ENCODE measurements at places on chromosomes 3 and 15.
A peak's percentile ranks its signal among the peaks of the same experiment; 100 is the strongest.

GRCh38 chr15:77702211-77702957, 69.7 kb upstream of the LINGO1 start:
- DNase-seq: no peak

- DNase-seq: no peak
Observed at GRCh38 chr15:44328135-44328534, 39.6 kb downstream of the GOLM2 start.

DNA sequence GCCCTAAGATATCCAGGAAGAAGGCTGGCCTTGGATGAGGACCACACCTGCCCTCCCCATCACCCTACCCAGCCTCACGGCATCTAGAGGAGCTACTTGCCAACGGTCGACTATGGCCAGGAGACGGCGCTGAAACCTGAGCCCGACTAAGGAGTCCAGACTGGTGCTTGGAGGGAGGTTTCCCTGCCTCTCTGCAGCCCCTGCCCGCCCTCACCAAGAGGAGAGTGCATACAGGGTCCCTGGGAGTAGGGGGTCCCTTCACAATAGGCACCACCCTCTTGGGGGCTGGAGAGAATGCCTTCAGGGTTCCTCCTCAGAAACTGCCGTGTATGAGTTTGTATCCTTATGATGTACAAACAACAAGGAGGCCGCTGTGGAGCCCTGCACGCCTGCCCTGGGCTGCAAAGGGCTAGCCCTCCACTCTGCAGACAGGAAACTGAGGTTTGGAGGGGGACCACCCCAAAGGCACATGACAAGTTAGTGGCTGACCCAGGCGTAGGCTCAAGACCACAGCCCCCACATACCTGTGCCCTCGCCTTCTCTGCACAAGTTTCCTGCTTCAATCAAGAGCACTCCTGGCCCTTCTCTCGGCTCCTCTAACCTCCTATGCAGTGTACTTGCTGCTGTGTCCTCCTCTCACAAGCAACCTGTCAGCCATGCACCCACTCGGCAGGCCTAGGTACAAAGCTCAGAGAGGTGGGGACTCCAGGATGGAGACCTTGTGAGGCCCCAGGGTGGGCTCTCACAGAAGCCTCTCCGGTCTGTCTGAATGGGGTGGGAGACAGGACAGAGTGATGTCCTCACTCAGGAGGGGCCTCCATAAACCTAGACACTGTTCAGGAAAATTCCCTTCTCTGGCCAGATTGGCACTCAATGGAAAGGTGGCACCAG, 7.4 kb downstream of the KLF15 start:
- DNase-seq: no peak

GRCh38 chr3:76063019-76063418, 277.7 kb upstream of the ZNF717 start:
- no peak for DNase-seq

DNA sequence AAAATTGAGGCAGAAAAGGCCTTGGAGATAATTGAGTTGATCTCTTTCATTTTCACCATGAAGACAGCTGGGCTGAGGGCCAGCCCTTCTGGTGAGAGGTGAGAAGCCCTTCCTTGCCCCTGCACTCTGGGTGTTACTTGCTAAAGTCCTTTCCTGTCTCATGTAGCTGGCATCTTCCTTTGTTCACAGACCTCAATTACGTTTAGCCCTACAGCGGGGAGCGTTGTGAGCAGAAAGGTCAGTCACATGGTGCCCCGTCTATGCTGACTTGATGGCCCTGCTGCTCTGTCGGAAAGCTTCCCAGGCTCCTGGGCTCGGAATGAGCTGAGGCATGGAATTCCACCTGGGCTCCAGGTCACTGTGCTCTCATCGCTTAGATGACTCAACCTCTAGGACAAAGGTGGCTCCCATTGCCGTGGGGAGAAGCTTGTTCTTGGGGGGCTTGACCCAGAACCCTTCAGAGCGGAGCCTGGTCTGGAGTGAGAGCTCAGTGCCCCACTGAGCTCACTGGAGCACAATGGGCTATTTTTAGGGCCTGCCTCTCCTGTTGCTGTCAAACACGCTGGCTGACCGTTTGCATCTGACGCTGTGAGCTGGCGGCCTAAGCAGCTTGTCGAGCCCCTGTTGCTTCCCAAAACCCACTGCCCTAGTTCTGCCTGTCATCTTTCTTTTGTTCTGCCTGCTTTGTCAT, 47.0 kb downstream of the RPLP1 start:
- DNase-seq: no peak

GRCh38 chr3:161671141-161671540, 174.5 kb downstream of the OTOL1 start:
- no peak for DNase-seq

- no peak for DNase-seq
Observed at GRCh38 chr15:91665212-91665611, 188.3 kb upstream of the SLCO3A1 start.

GRCh38 chr3:193831495-193832455, 238.8 kb downstream of the OPA1 start:
- DNase-seq: no peak

GRCh38 chr3:12409684-12410596, 74.3 kb upstream of the TSEN2 start:
- no peak for DNase-seq

GRCh38 chr15:54840621-54841398, 355.9 kb downstream of the RSL24D1 start:
- no peak for DNase-seq

GRCh38 chr3:49362561-49362960, 4.4 kb upstream of the GPX1 start:
- no peak for DNase-seq

GRCh38 chr3:52532517-52532837, 1.2 kb downstream of the NT5DC2 start:
- DNase-seq: no peak

DNA sequence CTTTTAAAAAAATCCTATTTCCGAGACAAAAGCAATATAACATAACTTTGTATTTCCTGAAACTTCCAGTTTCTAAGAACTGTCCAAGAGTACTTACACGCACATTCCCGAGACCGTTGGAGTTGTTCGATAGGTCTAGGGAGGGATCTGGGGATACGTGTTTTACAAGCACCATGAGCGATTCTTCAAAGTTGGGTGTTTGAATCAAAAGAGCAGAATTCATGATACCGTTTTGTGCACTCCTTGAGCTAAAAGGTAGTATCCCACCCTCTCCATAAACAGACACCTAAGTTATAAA, 700 bp upstream of the EDEM1 start:
- no peak for DNase-seq

DNA sequence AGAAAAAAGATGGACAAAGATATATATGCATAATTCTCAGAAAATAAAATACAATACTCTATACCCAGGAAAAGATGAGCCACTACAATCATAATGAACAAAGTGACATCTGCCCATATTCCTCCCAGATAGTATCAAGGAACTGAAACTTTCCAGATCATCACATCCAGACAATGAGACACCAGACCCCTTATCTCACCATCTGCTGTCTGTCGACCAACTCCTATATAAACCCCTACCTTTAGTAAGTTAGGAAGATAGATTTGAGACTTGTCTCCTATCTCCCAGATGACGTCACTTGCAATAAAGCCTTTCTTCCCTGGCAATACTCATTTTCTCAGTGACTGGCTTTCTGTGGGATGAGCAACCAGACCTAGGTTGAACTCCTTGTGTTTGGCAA, 1071.6 kb downstream of the PLOD2 start:
- no peak for DNase-seq

- DNase-seq: no peak
Observed at GRCh38 chr15:63677778-63678177, 80.6 kb downstream of the FBXL22 start.

GRCh38 chr3:193771653-193772421, 178.8 kb downstream of the OPA1 start:
- no peak for DNase-seq

DNA sequence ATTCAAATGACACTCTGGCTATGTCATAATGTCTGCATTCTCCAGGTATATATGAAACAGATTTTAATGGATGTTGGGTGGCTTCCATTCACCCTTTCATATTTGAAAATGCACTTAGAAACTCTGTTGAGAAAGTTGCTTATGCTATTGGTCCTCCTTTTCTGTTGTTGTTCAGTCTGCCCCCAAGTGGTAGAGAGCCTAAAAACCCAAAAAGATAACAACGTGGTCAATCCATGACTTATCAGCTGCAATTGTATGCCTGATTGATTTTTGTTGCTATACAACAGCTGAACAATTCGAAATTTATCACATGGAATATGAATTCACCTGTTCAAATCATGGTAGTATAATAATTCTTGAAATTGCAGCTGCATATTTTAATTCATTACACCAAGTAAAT, 279.8 kb downstream of the ROBO2 start:
- DNase-seq: no peak

GRCh38 chr3:134607054-134608022, 43.5 kb downstream of the KY start:
- DNase-seq: no peak

- DNase-seq: no peak
Observed at GRCh38 chr15:25394898-25395297, 43.9 kb downstream of the UBE3A start.

- no peak for DNase-seq
Observed at GRCh38 chr15:100902436-100903167, 16.6 kb upstream of the LRRK1 start.

GRCh38 chr15:97708252-97708651, 252.3 kb upstream of the ARRDC4 start:
- no peak for DNase-seq

DNA sequence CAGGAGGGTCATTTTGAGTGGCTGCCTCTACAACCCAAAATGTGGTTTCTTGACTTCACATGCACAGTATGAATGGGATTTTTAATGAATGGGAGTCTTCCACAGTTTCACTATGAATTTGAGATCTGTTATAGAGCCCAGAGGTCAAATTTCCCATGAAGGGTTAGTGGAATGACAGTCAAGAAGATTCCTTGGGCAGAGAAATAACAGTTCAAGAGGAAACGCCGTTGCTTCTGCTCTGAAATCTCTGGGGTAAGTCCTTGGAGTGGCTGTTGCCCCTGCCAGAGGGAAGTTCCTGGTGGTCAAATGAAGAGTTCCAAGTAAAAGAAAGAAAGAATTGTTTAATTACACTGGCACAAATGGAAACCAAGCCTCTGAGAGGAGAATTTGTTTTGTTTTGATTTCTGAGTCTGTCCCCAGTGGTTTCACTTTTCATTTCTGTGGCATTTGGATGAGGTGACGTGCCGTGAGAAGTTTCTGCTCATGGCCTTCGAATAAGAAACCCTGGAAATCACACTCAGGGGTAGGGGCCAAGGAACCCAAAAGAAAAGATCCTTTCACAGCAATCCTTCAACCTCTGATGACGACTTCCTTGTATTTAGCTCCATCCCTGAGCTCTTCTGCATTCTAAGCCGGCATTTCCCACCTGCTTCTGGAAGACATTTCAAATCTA, 77.5 kb upstream of the IL12A start:
- DNase-seq: no peak

DNA sequence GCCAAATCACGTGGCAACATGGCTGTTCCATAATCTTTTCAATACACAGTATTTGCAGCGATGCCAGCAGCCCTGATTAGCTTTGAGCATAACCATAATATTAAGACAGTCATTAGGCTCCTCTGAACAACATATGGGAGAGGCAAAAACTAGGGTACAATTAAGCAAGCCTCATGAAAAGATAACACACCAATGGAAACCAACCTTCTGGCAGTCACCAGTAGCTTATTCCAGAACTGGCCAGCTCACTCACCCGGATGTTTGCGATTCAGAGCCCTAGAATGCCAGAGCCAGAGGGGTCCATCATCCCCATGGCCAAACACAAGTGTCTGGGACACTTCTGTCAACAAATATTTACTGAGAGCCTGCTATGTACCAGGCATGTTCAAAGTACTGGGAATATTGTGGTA, 48.8 kb upstream of the PLXND1 start:
- no peak for DNase-seq

- DNase-seq: no peak
Observed at GRCh38 chr3:24043168-24043567, 98.1 kb downstream of the NR1D2 start.

GRCh38 chr15:43204016-43204901, 16.6 kb downstream of the EPB42 start:
- peak; percentile 27 for DNase-seq

DNA sequence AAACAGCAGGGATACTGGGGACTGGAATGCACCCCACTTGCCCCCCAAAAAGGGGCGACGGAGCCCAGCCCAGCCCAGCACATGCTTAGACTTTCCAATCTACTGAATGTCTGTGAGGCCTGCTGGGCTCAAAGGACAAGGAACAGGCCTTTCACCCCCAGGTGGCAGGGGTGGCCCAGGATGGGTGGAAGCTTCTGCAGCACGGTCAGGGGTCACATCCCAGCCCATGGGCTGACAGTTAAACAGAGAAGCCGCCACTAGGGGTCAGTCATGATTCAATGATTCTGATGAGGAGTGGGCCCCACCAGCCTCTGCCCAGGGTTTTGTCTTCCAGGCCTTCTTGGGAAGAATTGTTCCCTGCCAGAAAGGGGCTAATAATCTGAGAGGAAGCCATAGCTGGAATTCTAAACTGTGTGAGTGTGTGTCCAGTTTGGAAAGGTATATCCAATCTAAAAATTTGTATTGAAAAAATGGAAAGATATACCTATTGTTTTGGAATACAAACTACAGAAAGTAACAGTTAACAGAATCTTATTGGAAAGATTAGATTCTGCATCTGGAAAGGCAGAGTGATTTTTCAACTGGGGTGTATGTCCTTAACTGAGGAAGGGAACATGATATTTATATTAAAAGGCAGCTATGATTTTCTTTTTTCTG, 2.2 kb downstream of the CHRNB4 start:
- DNase-seq: no peak

GRCh38 chr3:28590216-28590615, 241.6 kb upstream of the AZI2 start:
- no peak for DNase-seq

GRCh38 chr3:42443292-42443691, 32.9 kb upstream of the LYZL4 start:
- no peak for DNase-seq

DNA sequence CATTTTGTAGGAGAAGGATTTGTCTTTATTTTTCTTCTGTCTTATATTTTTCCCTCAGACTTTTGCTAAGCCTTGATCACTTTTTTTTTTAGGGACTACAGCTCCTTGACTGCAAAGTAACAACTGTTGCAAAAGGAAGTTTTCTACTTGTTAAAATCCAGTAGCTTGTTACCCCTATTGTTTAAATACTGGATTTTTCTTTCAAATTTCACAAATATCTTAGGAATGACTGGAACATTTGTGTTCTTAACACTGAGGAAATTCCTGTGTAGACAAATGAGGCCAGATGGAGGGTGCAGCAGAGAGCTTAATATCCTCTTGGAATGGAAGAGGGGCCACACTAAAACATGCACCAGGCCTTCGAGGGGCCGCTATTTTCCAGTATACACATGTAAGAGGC, 3.2 kb upstream of the PGPEP1L start:
- no peak for DNase-seq
